ENCODE measurements at places on chromosomes 12 and 14.

DNA sequence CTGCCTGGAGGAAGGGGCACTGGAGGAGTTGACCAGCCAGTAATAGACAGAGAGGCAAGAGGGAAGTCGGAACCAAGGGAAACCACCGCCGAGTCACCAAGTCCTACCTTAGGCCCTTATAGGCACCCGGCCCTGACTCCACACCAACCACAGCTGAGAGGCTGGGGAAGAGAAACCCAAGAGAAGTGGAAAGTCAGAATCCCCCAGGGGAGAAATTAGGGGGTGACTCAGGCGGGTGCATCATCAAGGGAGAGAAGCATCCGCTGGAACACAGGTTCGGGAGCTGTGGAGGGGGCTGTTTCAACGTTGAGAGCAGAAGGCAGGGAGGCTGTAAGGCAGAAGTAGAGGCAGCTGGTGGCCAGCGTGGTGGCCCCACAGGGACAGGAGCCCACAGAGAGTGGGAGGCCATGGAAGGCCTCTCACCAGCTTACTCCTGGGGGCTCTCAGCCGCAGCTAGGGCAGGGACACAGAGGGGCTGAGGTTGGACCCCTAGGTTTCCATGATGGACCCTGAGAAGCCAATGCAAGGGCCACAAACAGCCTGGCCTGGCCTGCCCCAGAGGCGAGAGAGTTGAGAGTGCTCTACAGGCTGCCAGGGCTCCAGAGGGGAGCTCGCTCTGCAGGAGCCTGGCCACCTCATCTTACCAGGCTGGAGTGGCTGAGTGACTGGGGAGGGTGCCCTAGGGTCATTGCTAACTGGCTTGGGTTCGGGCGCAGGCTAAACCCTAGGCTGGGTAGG lies 1.4 kb upstream of the TRMT61A start:
- no peak for DNase-seq

- no peak for DNase-seq
Observed at GRCh38 chr14:38197784-38198335, 9.8 kb upstream of the SSTR1 start.

DNA sequence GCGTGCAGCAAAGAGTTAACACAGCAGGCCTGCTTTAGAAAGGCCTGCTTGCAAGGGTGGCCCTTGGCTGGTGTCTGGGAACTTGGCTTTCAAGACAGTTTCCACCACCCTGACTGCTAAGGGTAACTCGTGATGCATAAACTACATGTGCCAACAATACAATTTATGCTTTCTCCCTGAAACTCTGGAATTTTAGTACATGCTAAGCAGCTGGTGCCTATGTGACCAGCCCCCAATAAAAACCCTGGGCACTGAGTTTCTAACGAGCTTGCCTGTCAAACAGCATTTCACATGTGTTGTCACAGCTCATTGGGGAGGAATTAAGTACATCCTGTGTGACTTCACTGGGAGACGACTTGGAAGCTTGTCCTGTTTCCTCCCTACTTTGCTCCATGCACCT lies 133.1 kb downstream of the SLC5A8 start:
- no peak for DNase-seq

DNA sequence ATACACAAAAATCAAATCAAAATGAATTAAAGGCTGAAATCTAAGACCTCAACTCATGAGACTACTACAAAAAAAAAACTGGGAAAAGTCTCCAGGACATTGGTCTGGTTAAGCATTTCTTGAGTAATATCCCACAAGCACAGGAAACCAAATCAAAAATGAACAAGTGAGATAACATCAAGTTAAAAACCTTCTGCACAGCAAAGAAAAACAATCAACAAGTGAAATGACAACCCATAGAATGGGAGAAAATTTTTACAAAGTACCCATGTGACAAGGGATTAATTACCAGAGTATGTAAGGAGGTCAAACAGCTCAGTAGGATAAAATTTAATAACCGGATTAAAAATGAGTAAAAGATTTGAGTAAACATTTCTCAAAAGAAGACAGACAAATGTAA lies 338.7 kb downstream of the SLC16A7 start:
- no peak for DNase-seq

- DNase-seq = no peak
Observed at GRCh38 chr14:79997509-79998208, 213.6 kb downstream of the DIO2 start.

DNA sequence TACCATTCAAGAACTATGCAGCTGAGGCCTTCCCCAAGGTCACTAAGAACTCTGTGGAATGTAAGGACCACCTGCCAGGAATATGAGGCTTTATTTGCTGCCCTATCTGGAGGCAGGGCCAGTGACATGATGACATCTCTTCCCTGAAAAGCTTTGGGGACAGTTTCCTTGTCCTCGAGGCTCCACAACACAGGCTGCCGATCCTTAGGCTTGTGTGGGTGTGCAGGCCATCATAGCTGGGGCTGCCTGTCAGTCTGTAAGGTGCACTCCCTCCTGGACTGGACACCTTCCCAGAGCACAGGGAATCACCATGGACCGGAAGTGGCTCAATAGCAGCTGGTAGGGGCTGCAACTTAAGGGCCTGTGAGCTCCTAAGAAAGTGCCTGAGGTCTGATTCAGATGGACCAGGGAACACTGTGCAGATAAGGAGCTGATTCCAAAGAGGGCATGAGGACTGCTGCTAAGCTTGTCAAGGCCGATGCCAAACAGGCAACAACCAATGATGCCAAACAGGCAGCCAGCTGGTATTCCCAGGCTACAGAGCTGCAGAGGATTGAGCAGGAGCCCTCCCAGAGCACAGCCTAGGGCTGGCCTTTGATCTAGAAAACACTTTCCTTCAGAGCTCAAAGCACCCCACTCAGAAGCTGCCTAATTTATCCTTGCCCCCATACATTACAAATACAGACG lies 84.3 kb downstream of the CRACR2A start:
- DNase-seq = no peak

GRCh38 chr14:55847766-55848165 lies 267.8 kb downstream of the KTN1 start:
- no peak for DNase-seq

DNA sequence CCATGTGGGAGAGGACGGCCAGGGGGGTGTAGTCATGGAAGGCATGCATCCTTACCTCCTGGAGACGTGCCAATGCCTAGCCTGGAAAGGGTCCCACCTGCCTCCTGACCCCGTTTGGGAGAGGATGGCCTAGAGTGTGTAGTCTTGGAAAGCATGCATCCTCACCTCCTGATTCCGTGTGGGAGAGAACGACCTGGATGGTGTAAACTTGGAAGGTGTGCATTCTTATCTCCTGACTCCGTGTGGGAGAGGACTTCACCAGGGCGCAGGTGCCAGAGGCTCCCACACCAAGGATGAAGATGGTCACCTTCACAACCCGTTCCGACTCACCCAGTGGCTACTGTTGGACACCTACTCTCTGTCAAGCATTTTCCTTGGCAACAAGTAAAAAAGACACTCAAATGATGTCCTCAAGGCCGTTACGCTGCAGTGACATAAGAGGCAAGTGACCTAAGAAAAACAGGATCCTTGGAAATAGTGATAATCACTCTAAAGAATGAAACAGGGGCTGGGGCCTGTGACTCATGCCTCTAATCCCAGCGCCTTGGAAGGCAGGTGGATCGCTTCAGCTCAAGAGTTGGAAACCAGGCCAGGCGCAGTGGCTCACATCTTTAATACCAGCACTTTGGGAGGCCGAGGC lies 37.5 kb upstream of the FZD10 start:
- DNase-seq = no peak

- no peak for DNase-seq
Observed at GRCh38 chr14:58150243-58150805, 1.7 kb downstream of the ARMH4 start.

DNA sequence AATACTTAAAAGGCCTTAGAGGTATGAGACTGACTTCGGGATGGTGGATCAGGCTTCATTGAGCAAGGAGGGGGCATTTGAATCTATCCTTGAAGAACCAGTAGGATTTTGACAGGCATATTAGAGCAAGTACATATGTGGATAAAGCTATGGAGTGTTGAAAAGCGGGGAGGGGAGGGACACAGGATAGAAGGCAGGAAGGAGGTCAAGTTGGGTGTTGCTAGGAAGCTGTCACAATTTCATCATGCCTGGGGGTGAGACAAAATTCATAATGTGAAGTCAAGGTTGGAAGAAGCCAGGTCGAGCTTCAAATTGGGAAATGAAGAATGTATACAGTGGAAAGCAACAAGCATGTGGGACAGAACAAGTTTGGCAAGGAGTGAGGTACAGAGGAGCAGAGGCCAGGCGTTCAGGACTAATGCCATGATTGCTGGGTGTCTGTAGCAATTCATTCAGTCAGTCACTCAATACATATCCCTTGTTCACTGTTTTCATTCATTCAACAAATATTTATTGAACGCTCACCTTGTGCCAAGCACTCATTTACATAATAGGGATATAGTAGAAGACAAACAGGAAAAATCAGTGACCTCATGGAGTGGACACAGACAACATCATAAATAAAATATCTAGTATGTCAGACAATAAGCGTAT lies 58.3 kb upstream of the LTA4H start:
- DNase-seq = no peak

DNA sequence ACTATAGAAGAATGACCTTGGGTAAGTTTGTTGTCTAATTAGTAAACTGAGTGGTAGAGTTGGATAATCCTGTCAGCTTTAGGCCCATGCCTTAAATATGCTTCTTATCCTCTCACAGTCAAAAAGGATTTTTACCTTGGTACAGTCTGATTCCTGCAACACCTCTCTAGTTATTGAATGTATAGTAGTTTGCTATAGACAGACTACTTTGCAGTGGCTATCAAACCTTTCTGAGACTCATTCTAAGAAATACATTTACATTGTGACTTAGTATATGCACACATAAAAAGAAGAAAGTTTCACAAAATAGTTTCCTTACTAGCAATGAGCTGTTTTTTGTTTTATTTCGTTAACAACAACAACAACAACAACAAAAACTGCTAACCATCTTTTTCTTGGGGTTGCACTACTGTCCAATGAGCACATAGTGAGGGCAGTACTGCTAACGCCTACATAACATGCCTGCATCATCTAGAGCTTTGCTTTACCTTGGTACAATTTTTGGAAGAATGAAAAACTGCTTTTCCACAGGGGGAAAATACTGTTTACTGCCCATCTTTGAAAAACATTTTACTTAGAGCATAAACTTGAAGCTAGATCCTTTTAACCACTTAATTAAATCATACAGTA lies 28.5 kb downstream of the WNK1 start:
- no peak for DNase-seq

GRCh38 chr12:4279198-4279690 lies 5.7 kb downstream of the CCND2 start:
- DNase-seq = no peak

GRCh38 chr12:121889274-121889624 lies 659 bp downstream of the PSMD9 start:
- DNase-seq = no peak

GRCh38 chr14:49014476-49014875 lies 571.7 kb downstream of the RPS29 start:
- DNase-seq = no peak

- DNase-seq = no peak
Observed at GRCh38 chr14:92756446-92756845, 8.0 kb upstream of the LGMN start.

- no peak for DNase-seq
Observed at GRCh38 chr14:80545935-80546854, 334.9 kb upstream of the DIO2 start.

- no peak for DNase-seq
Observed at GRCh38 chr12:107779077-107779831, 4.8 kb downstream of the ASCL4 start.

DNA sequence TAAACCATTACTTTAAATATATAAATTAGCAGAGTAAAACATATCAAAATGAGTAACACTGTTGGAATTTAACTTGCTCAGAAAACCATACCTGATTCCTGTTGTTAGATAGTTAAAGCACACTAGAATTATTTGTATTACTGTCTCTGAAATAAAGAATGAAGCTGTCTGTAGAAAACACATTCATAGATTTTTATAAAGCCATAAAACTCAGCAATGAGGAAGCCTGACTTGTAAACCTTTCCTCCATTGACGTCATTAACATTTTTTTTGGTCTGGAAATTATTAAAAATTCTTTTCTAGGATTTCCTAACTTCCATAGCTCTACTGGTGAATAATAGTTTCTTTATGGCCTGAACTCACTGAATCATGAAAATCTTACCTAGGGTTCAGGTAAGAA lies 147.6 kb downstream of the BRMS1L start:
- no peak for DNase-seq

- no peak for DNase-seq
Observed at GRCh38 chr12:71201136-71201679, 43.4 kb upstream of the TSPAN8 start.

- DNase-seq = peak; percentile 3
Observed at GRCh38 chr12:132158677-132159554, 14.7 kb downstream of the NOC4L start.

GRCh38 chr12:114355389-114356088 lies 50.4 kb downstream of the TBX5 start:
- DNase-seq = no peak

GRCh38 chr12:20641106-20641505 lies 54.0 kb upstream of the SLCO1C1 start:
- DNase-seq = no peak

DNA sequence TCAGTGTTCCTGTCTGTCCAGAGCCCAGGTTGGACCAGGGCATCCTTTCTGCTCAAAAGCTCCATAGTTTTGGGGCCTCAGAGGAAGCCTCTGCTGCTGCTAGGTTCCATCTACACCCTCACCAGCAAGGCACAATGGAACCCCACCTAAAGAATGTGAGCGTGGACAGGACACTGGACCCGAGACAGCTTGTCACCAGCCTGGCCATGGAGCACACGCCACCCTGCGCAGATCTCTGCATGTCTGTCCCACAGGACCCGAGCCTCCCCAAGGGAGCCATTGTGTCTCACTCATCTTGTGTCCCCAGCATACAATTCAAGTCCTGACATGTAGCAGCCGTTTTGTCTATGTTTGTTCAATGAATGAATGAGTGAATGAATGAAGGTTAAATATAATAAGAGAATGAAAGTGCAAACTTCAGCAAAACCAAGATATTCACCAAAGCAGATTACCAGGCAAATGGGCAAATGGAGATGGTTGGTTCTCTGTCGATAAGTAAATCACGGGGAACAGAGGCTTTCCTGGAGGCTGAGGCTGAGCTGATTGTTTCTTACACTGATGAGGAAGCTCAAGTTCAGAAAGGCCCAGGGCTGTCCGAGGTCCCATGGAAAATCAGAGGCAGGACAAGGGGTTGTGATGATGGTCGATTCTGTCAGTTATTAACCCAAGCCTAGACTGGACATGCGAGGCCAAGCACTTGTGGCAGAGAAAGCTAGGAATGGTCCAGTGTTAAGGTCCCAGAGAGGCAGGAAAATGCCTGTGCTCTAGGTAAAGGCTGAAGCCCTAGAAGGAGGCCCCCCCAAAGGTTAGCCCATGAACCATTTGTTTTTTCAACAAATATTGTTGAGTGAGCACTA lies 27.0 kb downstream of the SERPINA3 start:
- no peak for DNase-seq

GRCh38 chr14:29645117-29645516 lies 282.5 kb downstream of the PRKD1 start:
- DNase-seq = no peak
